ENCODE measurements at places on chromosomes 12 and 14. TPM values are rescaled to one million over a fixed set of nuclear protein-coding genes. Genes with fewer than 3 reads are reported as not detected.

Gene SAMD15
- polyA plus RNA-seq = 0.21 TPM

Gene APOLD1
- polyA plus RNA-seq = 7.3 TPM

Gene MYH7
- 1,219 TPM for polyA plus RNA-seq

Gene ZBTB42
- 5.5 TPM for polyA plus RNA-seq

GRCh38 chr14:103023881-103024473, 33.4 kb downstream of the CDC42BPB start:
- DNase-seq = peak; percentile 56

- no peak for DNase-seq
Observed at GRCh38 chr12:113515082-113515856, 43.6 kb upstream of the LHX5 start.

GRCh38 chr12:102343361-102344121, 136.8 kb downstream of the IGF1 start:
- DNase-seq = no peak

- DNase-seq = no peak
Observed at GRCh38 chr12:11980115-11980514, 90.6 kb upstream of the BCL2L14 start.

DNA sequence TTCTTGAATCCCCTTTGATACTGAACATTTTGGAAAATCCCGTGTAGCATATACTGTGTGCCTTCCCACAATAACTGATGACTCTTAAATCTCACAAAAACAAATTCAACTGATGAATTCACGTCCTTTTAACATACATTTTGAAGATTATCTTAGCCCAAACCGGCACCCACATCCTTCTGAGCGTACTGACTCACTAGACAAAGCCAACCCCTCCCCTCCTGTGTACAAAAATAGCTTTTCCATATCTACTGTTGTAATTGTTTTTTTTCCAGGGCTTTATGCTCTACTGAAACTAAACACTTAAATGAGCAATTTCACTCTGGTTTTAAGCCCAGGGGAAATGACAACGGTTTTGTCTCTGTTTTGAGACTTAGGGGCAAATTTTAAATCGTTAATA, 109.4 kb upstream of the ATF7IP start:
- DNase-seq = no peak

DNA sequence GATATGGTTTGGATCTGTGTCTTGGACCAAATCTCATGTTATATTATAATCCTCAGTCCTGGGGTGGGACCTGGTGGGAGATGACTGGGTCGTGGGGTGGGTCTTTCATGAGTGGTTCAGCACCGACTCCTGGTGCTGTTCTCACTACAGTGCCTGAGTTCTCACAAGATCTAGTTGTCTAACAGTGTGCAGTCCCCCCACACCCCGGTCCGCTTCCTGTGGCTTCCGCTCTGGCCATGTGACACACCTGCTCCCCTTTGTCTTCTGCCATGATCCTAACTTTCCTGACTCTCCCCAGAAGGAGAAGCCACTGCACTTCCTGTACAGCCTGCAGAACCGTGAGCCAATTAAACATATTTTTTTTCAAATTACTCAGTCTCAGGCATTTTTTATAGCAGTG, 1262.2 kb downstream of the TMEM121 start:
- DNase-seq = no peak

- DNase-seq = peak; percentile 13
Observed at GRCh38 chr12:42162193-42162592, 17.5 kb upstream of the GXYLT1 start.

GRCh38 chr14:76115010-76115422, 36.7 kb upstream of the GPATCH2L start:
- no peak for DNase-seq

GRCh38 chr14:22905627-22906026, 13.3 kb downstream of the RBM23 start:
- DNase-seq = no peak
